ENCODE measurements at places on chromosomes 13 and 19.

DNA sequence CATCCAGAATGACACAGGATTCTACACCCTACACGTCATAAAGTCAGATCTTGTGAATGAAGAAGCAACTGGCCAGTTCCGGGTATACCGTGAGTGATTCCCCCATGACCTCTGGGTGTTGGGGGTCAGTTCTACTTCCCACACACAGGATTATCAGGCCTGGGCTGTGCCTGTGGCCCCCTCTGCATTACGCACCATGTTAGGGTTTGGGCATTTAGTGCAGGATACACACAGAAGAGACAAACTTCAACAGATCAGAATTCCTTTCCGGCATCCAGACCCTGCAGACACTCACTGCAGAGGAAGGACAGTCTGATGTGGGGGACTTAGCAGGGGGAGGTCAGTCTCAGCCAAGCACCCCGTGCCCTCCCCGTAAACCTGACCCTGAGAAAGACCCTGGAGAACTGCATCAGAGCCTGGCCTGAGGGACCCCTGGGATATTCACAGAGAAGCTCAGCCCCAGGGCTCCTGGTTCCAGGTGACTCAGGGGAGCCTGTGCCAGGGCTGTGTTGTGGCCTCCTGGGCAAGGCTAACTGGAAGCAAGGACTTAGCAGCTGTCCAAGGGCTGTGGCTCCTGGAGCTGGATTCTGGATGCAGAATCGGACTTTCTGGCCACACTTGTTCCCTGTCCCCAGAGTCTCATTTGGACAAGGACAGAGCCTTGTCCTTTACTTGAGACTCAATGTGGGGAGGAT is 1.7 kb downstream of the CEACAM5 start:
- no peak for DNase-seq

GRCh38 chr19:10339380-10339960 is at the start of gene ICAM3:
Gene ICAM3, minus strand, starts transcription at chr19:10339624. Its CDS starts 10 bp downstream, at chr19:10339614.
- DNase-seq = no peak

- no peak for DNase-seq
Observed at GRCh38 chr13:25980255-25980654, 71.6 kb downstream of the SHISA2 start.

- no peak for DNase-seq
Observed at GRCh38 chr13:29993196-29993595, 142.8 kb upstream of the UBL3 start.

GRCh38 chr19:38685666-38686529 is 38.4 kb downstream of the ACTN4 start:
- no peak for DNase-seq

DNA sequence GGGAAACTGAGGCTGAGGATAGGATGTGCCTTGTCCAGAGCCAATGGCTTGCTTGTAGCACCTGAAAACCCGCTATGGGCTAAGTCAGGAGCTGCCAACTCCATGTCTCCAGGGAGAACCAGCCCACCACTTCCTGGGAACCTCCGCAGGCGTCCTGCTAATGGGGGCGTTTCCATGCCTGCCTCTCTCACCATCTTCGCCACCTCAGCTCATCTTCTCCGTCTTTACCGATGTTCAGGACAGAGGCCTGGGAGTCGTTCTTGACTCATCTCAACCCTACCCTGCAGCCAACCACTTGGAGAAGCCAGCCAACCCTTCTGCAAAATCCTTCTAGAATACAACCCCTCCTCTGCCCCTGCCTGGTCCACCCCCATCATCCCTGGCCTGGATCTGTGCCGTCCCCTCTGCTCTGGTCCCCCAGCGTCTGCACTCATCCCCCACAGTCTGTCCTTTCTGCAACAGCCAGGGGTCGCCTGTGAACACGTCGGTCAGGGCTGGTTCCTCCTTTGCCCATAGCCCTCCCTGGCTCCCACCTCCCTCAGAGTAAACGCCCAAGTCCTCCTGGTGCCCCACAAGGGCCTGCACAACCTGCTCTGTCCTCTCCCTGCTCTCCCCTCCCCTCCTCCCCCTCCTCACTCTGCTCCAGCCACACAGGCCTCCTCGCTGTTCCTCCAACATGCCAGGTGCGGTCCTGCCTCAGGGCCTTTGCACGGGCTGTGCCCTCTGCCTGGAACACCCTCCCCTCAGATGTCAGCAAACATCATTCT is 31.0 kb downstream of the PTPRS start:
- no peak for DNase-seq

DNA sequence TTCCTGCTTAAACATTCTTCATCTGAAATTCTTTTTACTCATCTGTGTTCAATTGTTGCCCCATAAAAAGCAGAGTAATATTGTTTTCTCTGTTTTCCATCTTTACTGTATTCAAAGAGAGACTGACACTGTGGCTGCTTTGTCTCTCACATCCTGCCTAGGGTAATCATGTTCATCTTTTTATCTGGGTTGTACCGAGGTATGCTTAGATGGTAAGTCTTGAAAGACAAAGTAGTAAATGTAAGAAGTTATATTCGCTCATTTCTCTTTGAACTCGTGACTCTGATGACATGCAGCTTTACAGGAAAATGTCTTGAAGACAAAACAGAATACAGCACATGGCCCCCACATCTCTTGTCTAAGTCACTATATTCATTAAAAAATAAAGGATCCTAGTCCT is 20.0 kb upstream of the CYSLTR2 start:
- no peak for DNase-seq

GRCh38 chr13:28579322-28579721 is 79.6 kb upstream of the POMP start:
- no peak for DNase-seq

GRCh38 chr19:18526316-18526715 is 4.4 kb upstream of the ELL start:
- DNase-seq = no peak

GRCh38 chr13:101515504-101515903 is 63.0 kb downstream of the ITGBL1 start:
- DNase-seq = no peak

- no peak for DNase-seq
Observed at GRCh38 chr13:114047358-114047881, 73.5 kb upstream of the C13orf46 start.

DNA sequence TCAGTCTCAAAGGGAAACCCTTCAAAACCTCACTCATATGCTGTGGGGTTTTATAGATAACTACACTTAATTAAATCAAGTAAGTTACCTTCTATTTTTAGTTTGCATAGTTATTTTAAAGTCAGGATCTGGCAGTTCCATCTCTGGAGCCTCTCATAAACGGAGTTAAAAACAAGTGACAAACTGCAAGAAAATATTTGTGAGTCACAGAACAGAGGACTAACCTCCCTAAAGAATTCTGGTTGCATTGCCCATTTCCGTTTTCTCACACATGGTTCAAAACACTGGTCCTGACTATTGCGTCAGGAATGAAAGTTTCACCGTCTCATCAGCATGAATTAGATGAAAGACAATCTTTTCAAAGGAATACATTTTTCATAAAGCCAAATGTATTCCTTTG is 10.6 kb downstream of the RXFP2 start:
- DNase-seq = no peak

DNA sequence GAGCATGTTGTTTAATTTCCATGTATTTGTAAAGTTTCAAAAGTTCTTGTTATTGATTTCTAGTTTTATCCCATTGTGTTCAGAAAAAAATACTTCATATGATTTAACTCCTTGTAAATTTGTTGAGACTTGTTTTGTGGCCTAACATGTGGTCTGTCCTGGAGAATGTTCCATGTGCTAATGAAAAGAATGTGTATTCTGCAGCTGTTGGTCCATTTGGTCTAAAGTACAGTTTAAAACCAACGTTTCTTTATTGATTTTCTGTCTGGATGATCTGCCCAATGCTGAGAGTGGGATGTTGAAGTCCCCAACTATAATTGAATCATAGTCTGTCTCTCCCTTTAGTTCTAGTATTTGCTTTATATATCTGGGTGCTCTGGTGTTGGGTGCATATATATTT is 34.9 kb upstream of the TPP2 start:
- DNase-seq = no peak

GRCh38 chr19:46828484-46828883 is 22.2 kb downstream of the AP2S1 start:
- no peak for DNase-seq

GRCh38 chr19:5102520-5102919 is 133.6 kb downstream of the KDM4B start:
- DNase-seq = no peak

DNA sequence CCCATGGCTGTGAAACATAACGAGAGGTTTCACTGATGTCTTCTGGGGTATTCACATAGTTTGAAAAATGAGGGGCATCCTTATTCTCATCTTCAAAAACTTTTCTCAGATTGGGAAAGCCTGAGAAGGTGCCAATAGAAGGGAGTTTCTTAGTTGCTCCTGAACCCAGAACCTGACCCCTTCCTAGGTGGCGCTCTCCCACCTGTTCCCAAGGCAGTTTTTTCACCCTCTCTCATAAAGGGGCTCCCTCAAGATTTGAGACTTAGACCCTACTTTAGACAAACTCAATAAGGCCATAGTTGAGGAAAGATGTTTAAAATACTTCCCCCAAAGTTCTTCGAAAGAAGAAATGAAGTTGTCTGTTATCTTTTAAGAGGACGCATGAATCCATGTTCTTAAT is 142.2 kb downstream of the FGF9 start:
- DNase-seq = no peak

- no peak for DNase-seq
Observed at GRCh38 chr13:79481685-79482052, 714 bp downstream of the NDFIP2 start.

DNA sequence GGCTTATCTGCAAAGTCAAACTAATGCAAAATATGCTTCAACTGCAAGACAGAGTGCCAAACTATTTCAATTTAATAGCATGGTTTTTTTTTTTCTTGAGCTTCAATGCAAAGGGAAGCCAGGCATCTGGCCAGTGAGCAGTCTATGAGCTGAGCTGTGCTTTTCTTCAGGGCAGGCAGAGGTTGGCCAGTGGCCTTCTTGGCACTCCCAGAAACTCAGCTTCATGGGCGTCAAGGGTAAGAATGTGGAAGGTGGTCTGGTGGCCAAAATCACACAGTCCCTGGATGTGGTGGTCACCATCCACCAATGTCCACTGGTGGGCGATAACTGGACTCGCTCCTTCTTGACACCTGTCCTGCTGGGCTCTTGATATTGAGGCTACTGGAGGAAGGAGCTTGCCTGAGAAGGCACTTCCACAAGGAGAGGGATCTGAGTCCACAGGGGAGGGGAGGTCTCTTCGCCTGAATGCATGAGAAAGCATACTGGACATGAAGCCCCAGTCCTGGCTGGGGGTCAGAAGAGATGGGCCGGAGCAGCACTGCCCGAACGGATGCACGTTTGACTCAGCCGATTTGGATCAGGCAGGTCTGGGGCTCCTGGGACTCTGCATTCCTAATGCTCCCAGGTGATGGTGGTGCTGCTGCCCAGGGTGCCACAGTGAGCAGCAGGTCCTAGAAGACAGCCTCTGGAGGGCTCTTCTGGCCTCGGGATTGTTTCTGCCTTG is 17.1 kb downstream of the COL4A2 start:
- no peak for DNase-seq

DNA sequence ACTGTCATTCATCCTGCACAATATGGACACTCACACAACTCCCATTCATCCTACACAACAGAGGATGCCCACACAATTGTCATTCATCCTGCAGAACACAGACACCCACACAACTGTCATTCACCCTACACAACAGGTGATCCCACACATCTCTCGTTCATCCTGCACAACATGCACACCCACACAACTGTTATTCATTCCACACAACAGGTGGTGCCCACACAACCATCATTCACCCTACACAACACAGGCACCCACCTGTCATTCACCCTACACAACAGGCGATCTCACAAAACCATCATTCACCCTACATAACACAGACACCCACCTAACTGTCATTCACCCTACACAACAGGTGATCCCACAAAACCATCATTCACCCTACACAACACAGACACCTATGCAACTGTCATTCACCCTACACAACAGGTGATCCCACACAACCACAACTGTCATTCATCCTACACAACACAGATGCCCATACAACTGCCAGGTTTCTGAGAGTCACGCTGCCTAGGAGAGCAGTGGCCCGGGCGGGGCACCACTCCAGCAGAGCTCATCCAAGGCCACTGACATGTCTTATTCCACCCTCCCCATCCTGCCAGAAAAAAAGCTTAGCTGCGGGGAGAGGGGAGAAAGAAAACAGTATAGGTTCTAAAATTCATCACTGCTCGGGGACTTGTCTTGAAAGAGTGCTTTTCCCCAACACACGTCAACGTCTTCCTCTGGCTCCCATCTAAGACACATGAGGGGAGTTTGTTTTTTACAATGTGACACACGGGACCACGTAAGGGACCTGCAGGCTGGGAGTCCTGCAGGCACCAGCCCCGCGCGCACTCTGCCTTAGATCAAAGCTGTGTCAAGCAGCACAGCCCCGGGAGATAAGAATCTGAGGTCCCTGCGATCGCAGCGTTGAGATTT is 44.0 kb downstream of the KLF2 start:
- no peak for DNase-seq

GRCh38 chr19:27905074-27905473 is 1307.9 kb downstream of the UQCRFS1 start:
- DNase-seq = no peak

DNA sequence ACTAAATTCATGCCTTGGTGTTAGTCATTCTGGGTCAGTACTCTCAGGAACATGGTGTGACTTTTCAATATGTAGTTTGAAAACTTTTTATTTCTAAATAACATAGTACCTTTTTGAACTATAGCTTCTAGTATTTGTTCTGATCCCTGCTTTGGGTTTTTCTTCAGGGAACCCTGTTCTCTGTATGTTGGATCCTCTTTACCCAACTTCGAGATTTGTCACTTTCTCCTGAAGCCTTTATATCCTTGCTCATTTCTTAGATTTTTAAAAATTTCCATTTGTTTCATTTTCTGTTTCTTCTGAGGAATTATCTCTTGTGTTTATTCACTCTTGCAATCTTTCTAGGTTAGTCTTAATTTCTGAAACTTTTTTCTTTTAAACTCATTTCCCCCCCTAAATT is 12.4 kb upstream of the CHST8 start:
- DNase-seq = no peak

DNA sequence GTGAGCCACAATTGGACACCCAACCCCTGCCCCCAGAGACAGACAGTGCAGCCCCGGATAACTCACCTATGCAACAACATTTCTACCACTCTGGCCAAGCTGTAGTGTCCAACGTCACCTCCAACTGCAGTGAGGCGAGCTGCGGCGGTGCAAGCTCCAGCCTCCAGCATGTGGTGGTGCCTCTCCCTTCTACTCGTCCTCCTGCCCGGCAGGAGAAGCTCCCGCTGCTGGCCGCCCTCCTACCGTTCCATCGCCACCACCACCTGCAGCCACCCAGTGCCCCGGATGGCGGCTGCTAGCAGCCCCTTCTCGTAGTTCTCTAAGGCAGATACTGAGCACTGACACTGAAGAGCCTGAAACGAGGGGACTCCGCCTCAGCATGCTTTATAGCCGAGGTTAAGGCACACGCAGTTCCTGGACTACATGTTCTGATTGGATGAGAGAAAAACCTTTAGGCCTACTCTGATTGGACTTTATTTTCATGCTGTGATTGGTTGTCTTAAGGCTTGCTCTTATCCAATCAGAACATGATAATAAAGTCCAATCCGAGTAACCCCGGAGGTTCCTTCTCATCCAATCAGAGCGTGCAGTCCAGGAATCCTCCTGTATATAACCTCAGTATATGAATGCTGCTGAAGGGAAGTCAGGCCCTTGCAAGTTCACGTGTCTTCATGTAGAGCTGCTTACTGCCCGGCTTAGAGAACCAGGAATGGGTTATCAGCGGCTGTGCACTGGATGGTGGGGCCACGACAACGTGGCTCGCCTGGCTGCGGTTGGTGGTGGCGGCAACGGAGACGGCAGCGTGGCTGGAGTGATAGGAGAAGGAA is 63.5 kb downstream of the TUBA3C start:
- no peak for DNase-seq

Data from D721Med (cell line).